ENCODE measurements at places on chromosomes 2 and 18.

GRCh38 chr2:163774862-163775261 lies 39.1 kb upstream of the FIGN start:
- no peak for DNase-seq

- DNase-seq = peak; percentile 45
Observed at GRCh38 chr2:96342085-96342484, 6.5 kb downstream of the NCAPH start.

- no peak for DNase-seq
Observed at GRCh38 chr2:133685636-133686215, 117.5 kb upstream of the NCKAP5 start.

DNA sequence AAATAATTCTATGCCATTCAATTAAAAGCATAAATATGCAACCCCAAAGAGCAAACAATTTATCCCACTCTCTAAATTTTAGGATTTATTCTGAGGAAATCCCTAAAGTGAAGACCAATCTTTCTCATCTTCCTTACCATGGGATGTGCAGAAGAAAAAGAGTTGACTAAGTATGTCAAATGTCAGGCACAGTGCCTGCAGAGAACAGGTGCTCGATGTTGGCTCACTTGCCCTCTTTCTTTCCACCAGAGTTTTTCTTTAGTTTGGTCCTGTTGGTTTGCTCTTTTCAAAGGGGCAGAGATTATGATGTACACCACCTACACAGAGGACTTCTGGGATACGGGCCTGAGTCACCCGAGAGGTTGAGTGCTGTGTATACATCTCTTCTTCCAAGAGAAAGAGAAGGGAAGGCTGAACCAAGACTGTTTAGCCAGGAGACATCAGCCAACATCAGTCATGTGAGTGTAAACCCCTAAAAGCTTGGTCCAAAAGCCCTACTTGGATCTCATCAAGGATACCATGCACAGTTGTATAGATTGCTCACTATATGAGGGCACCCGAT lies 51.7 kb downstream of the SUMO1 start:
- no peak for DNase-seq

DNA sequence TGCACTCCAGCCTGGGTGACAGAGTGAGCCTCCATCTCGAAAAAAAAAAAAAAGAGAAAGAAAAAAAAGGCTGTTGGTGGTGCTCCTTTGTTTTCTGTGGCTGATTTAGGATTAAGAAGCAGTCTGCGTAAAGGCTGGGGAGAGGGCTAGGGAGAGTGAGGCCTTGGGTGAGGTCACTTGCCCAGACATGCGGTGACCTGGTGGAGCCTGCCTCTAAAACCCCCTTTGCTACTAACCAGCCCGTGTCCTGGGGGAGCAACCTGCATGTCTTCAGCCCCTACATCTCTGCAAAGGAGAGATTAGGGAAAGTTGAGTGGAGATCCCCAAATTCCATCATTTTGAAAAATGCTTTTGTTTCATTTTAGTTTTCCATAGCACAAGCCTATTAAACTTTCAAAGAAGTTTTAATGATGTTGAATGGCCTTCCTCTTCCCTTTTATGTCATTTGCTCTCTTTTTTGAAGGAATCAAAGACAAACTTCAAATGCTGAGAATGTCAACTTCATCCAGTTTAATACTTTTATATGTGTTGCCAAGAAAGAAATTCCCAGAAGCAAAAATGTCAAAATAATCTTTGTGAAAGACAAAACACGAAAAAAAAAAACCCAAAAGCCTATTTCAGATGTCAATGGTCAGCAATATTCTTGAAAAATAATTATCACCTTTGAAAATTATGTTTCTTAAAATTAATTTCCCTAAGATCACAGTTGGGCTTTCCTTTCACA lies 38.9 kb upstream of the RALBP1 start:
- no peak for DNase-seq

DNA sequence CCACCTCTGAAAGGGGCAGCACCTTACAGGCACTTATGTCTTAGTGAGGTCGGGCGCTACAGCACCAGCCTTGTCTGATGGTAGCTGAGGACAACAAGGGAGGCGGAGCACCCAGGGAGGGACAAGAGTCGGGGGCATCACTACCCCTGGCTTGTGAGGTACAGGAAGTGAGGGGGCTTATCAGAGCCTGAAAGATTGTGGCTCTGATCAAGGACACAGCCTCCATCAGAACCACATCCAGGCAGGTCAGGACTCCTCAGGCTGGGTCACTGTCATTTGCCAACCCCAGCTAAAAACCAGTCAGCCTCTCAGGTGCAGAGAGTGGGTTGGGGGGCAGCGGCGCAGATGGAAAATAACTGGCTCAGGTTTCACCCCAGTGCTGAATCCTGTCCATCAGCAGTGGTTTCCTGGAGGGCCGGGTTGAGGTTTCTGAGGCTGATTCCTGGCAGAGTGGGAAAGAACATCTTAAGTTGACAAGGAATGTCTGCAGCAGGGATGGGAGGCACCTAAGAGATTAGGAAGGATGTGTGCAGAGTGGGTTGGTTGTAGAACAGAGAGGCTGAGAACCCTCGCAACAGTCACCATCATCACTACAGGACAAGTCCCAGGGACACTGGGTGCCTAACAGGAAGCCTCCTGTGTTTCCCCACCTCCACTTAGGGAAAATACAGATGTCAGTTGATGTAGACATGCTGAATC lies 45.3 kb downstream of the FBLN7 start:
- no peak for DNase-seq

DNA sequence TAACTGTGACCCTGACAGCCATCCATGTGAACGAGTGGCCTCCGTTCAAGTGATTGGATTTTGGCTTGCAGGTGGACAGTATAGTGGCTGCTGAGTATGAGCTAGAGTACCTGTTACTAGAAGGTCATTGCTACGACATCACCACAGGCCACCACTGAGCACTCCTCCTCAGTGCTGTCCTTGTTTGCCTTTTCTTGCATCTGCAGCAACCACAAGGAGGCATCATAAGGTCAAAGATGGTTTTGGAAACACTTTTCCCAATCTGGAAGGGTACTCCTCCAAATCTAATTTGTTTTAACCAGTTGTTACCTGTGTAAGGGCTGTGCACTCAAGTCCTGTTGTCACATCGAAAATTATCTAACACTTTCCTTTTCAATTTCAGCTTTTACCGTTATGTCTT lies 81.2 kb downstream of the UGGT1 start:
- DNase-seq = no peak

DNA sequence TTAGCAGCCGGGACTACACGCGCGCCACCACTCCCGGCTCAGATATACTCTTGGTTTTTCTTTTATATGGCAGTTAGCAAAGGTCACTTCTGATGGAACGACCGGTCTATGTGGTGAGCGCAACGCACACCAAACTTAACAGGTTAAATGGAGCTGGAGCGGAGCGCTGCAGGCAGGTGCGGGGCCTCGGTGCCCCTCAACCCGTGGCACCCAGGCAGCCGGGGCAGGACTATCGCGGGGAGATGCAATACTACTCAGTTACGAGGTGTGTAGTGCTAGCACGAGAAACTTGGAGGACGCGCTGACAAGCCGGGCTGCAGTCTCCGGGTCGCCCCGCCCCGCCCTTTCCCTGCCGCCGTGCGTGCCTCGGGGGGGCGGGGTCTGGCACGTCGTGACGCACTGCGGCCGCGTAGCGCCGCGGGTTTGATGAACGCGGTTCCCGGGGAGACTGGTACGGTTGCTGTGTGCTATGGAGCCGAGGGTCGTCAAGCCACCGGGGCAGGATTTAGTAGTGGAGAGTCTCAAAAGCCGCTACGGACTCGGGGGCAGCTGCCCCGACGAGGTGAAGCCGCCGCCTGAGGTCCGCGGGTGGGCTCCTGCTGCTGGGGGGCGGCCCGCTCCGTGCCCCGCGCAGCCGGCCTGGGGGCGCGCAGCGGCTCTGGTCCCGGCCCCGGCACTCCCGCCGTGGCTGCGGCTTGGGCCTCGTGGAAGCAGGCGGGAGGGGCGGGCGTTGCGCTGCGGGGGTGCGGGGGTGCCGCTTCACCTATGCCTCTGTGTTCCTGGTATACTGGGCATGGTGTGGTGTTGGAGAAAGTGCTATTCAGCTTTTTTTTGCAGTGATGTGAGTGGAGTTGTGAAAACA lies at the start of gene CCDC138:
Gene CCDC138 (plus strand): TSS at position 418 of the 862 bp plus-strand sequence. CDS start 52 bp downstream, at position 470.
- peak; percentile 87 for DNase-seq

GRCh38 chr2:120231974-120232635 lies 8.9 kb upstream of the TMEM185B start:
- peak; percentile 67 for DNase-seq

DNA sequence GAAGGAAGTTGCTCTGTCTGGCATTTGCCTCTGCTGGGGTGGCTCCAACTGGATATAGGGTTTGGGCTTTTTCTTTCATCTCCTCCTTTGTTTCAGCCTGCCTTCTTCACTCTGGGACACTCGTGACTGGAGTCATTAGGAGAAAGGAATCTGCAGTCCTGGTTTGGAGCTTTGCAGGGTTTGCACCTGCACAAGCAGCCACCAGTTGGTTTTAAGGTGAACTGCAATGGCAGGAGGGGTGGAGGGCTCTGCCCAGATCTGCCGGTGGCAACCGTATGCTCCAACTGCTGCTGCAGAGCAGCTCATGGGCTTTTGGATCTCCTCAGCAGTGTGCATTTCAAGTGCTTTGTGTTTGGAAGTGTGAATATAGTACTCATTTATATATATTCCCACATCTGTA lies 131.3 kb upstream of the MGAT5 start:
- no peak for DNase-seq

- DNase-seq = no peak
Observed at GRCh38 chr18:46953195-46953594, 35.8 kb downstream of the KATNAL2 start.

Measured in stimulated activated CD8-positive, alpha-beta memory T cell treated with anti-CD3 and anti-CD28 coated beads, Interleukin-15, amount 100 ng/mL, for 48 hours (primary cell).